ENCODE measurements at places on chromosomes 16 and 17.

GRCh38 chr16:87550495-87550961, 51.8 kb upstream of the JPH3 start:
- DNase-seq: peak; percentile 39

DNA sequence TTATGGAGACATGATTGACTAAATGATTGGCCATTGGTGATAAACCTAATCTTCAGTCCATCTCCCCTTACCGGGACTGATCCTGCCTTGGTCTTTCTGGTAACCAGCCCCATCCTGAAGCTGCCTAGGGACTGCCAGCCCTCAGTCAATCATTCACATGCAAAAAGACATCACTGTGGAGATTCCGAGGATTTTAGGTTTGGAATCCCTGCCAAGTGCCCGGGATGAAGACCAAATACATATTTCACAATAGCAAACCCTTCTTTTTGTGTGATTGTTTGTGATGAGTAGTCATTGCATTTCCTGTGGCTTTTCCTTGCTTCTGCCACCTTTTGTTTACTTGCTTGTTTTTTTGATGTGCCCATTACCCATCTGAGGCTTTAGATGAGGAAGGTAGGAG, 44.0 kb downstream of the EPN2 start:
- DNase-seq: no peak

DNA sequence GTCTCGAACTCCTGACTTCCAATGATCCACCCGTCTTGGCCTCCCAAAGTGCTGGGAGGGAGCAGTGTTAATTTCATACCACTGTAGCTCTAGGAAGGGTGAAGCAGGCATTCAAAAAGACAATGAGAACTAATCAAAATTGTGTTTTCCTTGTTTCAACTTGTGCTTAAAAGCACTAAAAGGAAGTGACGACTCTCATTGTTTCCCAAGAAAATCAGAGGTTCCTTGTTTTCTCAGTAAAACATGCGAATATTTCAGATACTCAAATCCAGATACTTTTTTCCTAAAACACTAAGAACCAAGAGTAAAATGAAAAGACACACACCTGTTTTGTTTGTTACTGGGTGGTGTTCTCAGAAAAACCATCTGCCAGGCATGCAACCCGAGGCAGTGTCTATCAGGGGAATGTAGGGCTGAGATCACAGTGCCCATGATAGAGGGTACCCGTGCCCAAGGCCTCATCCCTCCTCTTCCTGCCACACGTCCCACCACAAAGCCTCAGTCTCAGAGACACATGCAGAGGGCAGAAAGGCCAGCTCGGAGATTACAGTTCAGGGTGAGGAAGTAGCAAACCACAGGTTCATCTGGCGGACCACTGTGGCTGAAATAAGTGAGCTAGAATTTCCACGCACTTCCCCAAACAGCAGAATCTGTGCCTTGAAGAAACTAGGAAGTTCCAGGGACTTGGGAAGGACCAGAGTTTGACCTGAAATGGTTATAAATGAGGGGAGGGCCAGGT, 33.7 kb downstream of the GINS3 start:
- DNase-seq: no peak

- DNase-seq: no peak
These were observed 37.4 kb upstream of the DLX4 start for GRCh38 chr17:49931416-49932137.

- peak; percentile 48 for DNase-seq
These were observed 11.4 kb downstream of the DYNC1LI2 start for GRCh38 chr16:66740010-66740409.

GRCh38 chr17:36703860-36704266, 102.5 kb downstream of the MRM1 start:
- peak; percentile 80 for DNase-seq

GRCh38 chr16:77894162-77894561, 105.8 kb downstream of the VAT1L start:
- no peak for DNase-seq

- no peak for DNase-seq
These were observed 9.4 kb downstream of the CMC2 start for GRCh38 chr16:80997139-80997798.

DNA sequence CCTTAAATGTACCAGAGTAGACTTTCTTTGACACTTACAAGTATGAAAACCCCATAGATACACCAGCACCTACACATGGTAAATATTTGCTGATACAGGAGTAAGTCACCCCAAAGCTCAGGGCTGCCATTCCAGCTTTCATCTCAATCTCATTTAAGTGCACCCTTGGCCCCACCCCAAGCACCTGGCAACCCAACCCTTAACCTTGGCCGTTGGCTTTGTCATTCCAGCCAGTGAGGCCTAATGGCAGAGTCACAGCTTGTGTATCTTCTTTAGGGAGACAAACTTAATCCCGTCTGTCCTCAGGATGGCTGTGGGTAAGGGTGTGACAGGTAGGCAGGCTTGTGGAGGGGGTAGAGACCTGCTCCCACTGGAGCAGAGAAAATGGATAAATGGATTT, 31.5 kb upstream of the TMEM220 start:
- DNase-seq: no peak

- no peak for DNase-seq
These were observed 54.9 kb downstream of the SNX11 start for GRCh38 chr17:48162306-48162934.

GRCh38 chr17:28193241-28193640, 125.8 kb upstream of the TMEM97 start:
- DNase-seq: peak; percentile 25

Data from T47D (cell line).